Stimulated activated CD8-positive, alpha-beta memory T cell treated with anti-CD3 and anti-CD28 coated beads, Interleukin-4, amount 100 ng/mL, for 1 hour (primary cell): ENCODE measurements at places on chromosomes 12 and 14.
A peak's percentile ranks its signal among the peaks of the same experiment; 100 is the strongest.

- no peak for DNase-seq
These were observed 2.3 kb downstream of the OR4M1 start for GRCh38 chr14:19775587-19775986.

DNA sequence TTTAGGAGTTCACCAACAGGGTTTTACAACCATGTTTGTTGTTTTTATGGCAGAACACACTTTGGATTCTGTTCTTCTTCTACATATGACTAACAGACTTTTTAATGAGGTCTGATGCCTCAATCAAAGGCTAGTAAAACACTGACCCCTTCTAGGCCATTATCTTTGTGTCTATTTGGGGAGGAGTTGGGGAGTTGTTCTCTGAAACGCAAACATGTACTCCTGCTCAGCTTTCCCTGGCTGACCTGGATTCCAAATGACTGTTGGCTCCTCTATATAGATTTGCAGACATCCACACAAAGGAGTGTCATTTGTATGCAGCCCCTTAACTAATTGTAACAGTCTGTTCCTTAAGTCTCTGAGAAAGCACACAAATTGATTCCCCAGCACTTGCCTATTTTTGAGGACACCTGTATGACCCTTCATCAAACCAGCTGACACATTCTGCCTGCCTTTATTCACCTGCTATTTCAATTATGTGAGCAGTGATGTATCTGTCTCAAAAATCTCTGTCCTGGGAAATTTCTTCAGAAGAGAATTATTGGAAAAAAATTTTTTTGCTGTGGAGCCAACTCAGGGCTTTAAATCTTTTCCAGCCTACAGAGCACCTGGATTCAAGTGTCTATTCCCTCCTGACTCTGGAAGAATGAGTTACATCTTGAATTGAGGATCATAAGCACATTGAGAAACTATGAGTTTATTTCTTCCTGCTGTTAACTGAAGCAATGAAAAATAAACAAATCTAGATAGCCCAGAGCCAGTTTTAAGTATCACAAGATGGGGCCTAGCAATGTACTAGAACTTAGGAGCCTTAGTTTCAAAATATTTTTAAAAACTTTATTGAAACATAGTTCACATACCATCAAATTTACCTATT, 417.2 kb downstream of the RAD51B start:
- DNase-seq = no peak

- no peak for DNase-seq
These were observed 52.0 kb upstream of the CCDC63 start for GRCh38 chr12:110794623-110795280.

- no peak for DNase-seq
These were observed 47.6 kb downstream of the ADIPOR2 start for GRCh38 chr12:1738446-1738845.

- DNase-seq = peak; percentile 46
These were observed 11.1 kb downstream of the ACTN1 start for GRCh38 chr14:68968051-68968450.

- DNase-seq = no peak
These were observed 713.3 kb downstream of the LRFN5 start for GRCh38 chr14:42319996-42320395.

- no peak for DNase-seq
These were observed 809 bp downstream of the AP1G2 start for GRCh38 chr14:23566778-23567185.

- DNase-seq = peak; percentile 60
These were observed 10.0 kb upstream of the SMARCD1 start for GRCh38 chr12:50074936-50075807.

DNA sequence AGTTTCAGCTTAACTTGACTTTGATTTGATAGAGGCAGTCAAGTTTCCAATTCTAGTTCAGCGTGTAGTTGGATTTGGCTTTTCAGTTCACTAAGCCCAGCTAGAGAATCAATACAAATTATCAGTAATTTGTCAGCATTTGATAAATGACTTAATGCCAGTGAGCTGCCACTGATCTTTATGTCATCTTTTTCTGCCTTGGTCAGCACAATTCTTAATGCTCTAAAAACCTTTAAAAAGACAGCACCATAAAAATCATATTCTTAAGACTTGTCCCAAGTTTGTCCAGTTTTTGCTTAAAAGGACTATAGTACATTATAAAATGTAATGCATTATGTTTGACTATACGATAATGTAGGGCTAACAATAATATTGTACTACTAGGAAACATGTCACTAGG, 920.5 kb downstream of the LRFN5 start:
- no peak for DNase-seq

GRCh38 chr12:54154681-54155186, 34.1 kb downstream of the SMUG1 start:
- no peak for DNase-seq

- no peak for DNase-seq
These were observed 340.0 kb upstream of the USP15 start for GRCh38 chr12:61920230-61920629.

- DNase-seq = no peak
These were observed 49.8 kb downstream of the NTN4 start for GRCh38 chr12:95740751-95741150.

DNA sequence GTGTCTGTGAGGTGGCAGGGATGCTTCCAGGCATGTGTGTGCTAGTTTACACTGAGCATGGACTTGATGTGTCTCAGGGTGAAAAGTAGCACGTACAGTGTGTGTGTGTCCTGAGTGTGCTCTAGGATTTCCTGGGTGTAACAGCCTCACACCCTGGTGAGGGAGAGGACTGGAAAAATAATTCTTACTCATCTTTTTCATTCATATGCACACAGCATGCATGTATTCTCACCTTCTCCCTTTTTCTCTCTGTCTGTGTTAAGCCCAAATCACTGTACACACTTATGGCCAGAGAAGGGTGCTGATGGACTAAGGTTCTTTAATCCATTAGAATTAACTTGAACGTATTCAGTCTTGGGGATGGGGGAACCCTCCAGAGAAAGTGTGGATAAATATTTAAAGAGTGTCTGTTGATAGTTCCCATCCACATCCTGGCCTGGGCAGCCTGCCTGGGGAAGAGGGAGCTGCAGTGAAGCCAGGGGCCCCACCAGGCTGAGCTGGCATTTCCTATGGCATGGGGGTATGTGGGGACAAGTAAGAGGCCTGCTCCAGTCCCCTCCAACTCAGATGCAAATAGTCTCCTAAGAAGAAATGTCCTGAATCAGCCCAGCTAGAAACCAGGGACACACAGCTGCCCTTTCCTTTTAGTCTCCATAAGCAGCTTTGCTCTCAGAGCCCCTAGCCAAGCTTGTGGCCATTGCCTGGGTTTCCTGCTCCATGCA, 1.1 kb upstream of the HOXC8 start:
- DNase-seq = no peak

GRCh38 chr12:24797901-24798300, 151.0 kb downstream of the BCAT1 start:
- no peak for DNase-seq

DNA sequence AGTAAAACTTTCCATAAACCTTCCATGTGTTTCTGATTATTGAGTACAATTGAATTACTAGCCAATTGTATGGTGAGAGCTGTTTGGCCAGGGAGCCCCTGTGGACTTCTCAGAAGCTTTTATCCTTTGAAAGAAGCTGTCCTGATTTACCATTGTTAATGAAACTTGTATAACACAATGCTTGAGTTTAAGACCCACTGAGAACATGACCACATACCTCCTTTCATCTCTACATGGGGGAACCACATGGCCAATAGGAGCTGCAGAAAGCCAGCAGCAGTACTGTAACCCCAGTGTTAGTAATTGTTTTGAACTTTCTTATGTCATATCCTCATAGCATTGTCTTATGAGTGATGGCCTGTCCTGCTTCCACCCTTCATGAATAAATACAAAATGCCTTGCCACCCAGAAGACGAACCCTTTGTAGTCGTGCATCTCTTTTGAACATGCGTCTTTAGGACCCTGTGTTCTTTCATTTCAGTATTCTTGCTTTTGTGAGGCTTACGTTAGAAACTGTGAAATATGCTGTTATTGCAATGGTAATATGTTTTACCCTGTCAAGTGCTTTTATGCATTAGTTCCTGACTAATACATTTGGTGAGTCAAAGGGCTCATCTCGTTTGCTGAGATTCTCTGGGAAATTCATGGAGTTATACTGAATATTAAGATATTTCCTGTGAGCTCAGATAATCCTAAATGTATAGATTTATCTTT, 815.7 kb downstream of the NRXN3 start:
- DNase-seq = no peak

GRCh38 chr12:125418902-125419564, 353.8 kb downstream of the AACS start:
- DNase-seq = no peak

DNA sequence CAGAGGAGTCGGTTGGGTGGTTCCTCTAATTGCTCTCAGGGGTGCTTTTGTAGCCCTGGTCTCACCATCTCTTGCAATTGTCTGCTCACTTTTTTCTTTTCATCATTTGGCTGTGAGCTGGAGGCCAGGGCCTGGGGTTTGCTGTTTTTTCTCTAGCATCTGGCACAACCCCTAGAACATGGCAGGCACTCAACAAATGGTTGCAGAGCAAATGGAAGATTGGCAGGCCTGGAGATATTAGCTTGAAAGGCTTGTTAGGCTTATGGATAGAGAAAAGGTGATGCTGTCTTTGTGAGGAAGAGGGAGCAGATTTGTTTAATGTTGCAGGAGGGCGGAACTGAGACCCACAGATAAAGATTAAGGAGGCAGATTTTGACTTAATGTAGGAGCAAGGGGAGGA, 47.0 kb downstream of the GALNT8 start:
- no peak for DNase-seq

DNA sequence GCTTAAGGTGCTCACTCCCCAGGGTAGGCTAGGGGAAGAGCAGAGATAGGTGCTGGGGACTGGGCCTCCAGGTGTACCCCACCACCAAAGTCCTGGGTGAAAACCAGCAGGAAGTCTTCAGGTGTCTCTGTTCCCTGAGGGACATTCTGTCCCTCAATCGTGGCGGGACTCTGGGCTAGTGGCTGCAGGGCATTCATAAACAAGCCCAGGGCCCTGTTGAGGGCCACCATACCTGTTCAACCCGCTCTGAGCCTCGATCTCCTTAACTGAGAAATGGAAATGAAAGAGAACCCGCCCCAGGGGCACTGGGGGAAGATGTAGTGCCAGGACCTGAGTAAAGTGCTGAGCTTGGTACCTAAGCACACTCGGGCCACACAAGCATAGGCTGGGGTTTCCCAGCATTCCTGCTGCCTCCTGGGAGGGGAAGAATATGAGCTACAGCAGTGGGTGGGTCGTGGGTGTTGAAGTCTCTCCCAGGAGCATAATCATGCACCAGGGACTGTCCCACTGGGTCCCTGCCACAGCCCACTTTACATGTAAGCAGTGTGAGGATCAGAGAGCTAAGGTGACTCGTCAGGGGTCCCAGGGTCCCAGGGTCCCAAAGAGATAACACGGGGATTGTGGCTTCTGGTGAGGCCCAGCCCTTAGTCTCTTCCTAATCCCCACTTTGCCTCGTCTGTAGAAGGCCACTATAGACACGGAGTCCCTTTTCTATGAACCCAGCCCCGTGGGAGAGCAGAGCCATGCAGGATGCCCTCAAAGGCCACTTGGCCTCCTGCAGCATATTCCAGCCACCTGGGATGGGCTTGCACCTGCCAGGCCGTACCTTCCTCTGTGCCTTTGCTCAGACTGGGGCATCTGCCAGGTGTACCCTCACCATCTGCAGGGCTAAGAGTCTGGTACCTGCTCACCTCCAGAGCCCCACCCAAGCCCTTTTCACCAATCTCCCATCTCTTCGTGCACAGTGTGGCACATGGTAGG, 14.4 kb downstream of the FAM222A start:
- no peak for DNase-seq

DNA sequence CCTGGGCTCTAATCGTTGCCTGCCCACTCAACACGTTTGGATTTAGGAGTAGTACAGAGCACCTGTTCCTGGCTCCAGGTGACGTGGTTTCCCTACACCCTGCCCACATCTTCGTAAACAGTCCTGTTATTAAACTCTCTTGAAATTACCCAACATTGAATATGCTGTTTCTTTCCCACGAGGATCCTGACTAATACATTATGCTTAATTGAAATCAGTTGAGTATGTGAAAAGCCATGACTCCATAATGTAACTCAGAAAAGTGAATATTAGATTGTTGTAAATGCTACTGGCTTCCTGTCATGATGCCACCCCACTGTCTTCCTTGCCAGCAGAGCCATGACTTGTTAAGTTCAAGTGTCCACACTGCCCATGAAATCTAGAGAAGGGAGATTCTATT, 21.6 kb downstream of the AK7 start:
- DNase-seq = no peak

DNA sequence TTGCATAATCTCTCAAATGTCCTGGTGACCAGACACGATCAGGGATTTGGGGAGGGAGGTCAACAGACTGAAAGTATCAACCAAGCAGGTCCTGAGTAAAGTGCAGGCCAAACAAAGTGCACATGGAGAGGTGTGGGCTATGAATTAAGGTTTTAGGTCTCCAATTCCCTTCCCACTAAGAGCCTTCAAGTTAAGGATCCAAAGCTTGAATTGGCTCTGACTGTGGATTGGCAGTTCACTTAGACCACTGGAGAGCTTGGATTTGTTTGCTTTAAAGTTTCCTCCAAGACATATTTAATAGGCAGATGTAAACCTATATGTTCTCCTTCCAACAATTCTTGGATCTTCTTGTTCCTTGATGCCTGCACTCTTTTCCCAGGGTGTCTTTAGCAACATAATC, 129.6 kb upstream of the IGF1 start:
- DNase-seq = no peak

DNA sequence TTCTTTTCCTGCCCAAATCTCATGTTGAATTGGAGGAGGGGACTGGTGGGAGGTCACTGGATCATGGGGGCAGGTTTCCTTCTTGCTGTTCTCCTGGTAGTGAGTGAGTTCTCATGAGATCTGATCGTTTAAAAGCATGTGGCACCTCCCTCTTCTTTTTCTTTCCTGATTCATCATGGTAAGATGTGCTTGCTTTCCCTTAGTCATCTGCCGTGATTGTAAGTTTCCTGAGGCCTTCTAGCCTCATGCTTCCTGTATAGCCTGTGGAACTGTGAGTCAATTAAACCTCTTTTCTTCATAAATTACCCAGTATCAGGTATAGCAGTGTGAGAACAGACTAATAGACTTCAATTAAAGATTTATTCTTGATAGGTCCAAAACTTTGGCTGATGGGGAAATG, 83.5 kb downstream of the CAND1 start:
- no peak for DNase-seq

GRCh38 chr12:66786531-66787308, 107.8 kb upstream of the GRIP1 start:
- no peak for DNase-seq

- no peak for DNase-seq
These were observed 3.8 kb upstream of the NUMB start for GRCh38 chr14:73462048-73462715.

DNA sequence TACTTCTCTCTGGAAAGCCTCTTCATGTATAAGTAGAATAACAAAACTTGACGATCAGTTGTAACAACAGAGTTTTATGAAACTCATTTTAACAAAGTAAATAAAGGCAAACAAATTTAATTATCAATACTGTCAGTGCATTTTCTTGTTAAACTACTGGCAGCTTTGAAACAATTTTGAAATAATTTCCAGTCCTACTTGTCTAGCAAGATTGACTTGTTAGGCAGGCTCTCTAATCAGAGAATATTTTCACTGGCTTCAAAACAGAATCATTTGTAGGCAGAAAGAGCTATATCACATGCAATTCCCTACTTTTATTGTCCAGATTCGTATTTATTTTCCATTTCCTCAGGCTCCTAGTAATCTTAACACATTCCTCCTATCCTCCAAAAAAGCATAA, 45.9 kb upstream of the SLC6A13 start:
- DNase-seq = no peak
